ENCODE measurements at places on chromosomes 11 and 22.

GRCh38 chr11:123227763-123228495 lies 32.9 kb upstream of the CLMP start:
- DNase-seq = no peak

DNA sequence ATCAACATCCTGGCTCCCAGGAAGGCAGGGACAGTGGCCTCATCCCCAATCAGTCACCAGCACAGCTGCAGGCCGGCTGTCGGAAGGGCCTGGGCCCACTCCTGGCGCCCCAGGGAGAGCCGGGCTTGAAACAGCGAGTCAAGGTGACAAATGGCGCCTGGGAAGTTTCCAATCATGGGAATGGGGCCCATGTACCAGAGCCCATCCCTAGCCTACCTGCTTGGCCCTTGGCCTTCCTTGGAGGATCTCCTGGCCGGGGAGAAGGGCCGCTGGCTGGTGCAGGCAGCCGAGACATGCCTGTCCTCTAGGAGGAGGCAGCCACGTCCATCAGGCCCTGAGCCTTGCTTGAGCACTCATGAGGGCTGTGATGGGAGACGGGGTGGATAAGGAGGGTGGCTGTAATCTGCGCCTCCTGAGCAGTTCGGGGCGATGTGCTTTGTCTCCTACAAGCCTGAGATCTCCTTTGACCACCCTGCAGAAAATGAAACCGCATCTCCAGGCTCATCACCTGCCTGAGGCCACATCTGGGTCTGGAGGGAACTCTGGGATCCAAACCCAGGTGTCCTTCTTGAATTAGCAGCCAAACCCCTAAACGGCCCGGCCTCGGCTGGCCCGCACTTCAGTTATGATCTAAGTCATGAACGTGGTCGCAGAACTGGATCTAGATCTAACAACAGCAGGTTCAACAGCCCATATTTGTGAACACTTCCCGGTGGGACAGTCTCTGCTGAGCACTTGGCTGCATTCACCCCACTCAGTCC lies 862.0 kb downstream of the TBC1D22A start:
- DNase-seq = peak; percentile 50

DNA sequence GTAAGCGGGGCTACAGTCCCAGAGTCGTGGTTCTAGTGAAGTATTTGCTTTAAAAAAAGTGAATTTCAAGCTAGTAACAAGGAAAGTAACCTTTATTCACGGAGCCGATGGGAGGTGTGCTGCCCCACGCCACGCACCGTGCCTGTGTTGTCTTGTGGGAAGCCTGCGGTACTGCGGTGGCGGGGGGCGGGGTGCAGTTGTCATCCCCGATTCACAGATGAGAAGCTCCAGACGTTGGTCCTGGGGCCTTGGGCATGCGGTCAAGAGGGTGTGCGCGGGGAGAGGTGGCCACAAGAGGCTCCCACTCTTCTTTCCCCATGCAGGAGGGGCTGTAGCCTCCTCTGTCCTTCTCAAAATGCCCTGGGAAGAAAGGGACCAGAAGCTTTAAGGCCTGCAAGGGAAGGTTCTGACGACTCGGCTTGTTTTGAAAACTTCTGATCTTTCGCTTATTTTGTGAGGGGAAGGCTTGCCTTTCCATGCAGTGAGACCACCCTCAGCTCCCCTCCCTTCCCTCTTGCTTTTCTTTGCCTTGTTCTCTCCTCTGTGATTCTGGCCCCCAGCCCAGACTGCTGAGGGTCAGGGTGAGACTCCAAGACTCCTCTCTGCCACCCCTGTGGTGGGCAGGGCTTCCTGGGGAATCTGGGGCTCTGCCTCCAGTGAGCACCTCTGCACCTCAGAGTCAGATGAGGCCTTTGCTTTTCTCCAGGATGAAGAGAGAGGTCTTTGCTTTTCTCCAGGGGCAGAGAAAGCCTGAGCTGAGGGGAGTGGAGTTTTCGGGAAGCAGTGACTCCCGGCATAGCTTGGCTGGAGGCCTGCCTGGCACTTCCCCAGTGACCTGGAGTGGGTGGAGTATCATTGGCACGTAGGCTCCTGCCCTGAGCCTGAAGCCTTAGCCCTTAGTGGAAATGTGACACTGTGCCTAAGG lies 6.2 kb downstream of the GLB1L3 start:
- no peak for DNase-seq

GRCh38 chr11:2908130-2908529 lies 21.1 kb downstream of the PHLDA2 start:
- DNase-seq = no peak

DNA sequence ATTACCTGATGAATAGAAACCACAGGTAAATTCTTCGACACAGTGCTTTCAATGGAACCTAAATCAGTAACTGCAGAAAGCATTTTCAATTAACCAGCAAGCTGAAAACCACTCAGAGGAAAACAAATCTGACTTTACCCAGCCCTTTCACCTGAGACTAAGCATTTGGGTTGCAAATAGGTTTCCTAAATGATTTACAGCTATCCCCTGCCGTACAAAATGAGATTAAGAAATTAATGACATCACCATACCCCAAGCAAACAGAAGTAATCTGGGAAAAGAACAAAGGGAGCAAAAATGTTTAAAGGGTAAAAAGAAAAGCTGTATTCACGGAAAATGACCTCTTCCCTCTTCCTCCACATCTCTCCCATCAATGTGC lies 584 bp downstream of the NOX4 start:
- DNase-seq = no peak

DNA sequence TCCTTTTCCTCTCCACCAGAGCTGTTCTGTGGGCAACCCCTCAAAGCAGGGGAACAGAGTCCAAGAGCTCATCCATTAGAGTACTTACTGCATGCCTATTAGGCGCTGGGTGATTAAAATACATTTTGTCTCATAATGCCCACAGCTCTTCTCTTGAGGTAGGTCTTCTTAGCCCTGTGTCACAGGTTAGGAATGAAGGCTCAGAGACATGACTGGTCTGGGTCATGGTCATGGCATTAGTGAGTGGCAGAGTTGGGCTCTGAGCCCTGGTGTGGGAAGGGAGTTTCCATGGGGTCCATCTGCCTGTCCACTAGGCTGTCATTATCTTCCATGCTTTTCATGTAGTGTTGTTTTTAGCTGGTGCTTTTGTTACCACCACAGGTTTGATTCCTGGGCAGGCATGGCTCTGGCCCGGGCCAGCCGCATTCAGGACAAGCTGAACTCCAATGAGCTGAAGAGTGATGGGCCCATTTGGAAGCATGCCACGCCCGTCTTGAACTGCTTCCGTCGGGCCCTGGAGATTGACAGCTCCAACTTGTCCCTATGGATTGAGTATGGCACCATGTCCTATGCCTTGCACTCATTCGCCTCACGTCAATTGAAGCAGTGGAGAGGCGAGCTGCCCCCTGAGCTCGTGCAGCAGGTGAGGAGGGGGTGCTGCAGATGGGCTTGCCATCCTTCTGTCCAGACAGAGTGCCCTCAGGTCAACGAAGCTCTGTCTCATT lies 76.1 kb downstream of the CABIN1 start:
- DNase-seq = no peak

GRCh38 chr22:43220625-43221380 lies 33.9 kb upstream of the TTLL12 start:
- no peak for DNase-seq

DNA sequence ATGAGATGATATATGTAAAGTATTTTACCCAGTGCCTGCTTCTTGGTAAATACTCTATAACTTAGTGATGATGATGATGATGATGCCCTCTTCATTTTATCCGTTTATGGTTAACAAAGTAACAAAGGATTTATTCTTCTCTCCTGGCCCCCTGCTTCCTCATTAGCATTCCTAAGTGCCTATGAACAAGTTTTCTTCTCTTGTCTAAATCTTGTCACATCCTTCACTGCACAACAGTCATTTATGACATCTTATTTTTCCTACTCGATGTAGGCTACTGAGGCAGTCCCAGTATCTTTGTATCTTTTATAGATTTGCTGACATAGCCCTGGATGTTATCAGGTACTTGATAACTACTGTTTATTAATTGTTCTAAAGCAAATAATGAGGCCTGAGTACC lies 754.4 kb upstream of the ARHGAP42 start:
- no peak for DNase-seq

GRCh38 chr11:28697920-28698827 lies 590.0 kb downstream of the METTL15 start:
- DNase-seq = peak; percentile 70

GRCh38 chr11:92642177-92642931 lies 327.1 kb upstream of the MTNR1B start:
- DNase-seq = no peak

GRCh38 chr11:126113515-126113957 lies 50.9 kb upstream of the CDON start:
- DNase-seq = no peak

- DNase-seq = peak; percentile 95
These were observed at the start of gene DERL3 for GRCh38 chr22:23838681-23839468. Gene DERL3, minus strand, starts transcription at chr22:23839006. Its CDS starts 19 bp downstream, at chr22:23838987.

DNA sequence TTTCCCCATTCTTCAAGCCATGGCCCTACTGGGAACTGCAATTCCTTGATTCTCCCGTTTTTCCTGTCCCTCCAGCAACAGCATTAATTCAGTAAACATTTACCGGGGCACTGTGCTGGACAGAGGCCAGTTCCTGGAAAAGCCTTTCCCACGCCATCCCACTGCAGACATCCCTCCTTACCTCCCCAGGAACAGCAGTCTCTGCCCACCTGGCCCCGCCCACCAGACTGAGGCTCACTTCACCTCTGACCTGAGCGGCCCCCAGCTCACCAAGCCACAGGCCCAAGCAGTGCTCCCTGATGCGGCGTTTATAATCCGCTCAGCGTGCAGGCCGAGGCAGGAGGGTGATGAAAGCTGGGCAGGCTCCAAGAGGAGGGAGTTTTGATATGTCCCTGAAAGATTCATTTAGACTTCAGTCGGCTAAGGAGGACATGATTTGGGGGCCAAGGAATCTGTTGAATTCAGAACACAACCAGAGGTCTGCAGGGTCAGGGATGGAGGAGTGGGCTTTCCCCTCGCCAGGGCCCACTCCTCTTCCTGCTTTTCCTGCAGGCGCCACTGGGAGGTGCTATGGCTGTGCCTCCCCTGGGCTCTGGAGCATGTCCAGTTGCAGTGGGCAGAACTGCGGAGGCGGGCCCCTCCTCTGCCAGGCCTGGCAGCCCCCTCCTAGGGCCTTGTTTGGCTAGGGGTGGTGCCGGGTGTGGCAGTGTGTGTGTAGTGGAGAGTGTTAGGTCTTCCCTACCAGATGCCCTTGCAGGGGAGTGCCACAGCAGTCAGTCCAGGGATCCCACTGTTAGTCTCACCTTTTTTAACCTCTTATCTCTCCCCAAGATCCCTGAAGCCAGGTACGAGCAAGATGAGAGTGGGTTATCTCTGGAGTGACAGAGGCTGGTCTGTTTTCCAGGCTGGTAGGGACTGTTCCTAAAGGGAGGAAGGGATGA lies 1.4 kb upstream of the TAGLN start:
- no peak for DNase-seq

- no peak for DNase-seq
These were observed 111.8 kb downstream of the MSANTD4 start for GRCh38 chr11:105910095-105910715.

DNA sequence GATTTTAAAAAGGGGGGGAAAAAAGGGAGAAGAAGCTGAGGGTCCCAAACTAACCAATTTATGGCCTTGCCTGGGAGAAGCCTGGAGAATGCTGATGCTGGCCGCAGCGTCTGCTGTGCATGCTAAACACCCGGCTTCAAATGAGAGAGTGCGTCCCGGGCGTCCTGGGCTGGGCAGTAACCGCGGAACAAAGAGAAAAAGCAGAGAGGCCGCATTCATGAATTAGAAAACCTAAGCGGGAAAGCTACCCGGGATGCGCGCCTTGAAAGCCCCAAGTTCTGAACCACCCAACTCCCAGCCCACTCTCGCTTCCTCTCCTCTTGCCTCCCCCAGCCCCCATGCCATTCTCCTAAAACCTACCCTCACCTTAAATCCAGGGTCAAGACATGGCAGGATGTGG lies 6.5 kb downstream of the MN1 start:
- DNase-seq = no peak

DNA sequence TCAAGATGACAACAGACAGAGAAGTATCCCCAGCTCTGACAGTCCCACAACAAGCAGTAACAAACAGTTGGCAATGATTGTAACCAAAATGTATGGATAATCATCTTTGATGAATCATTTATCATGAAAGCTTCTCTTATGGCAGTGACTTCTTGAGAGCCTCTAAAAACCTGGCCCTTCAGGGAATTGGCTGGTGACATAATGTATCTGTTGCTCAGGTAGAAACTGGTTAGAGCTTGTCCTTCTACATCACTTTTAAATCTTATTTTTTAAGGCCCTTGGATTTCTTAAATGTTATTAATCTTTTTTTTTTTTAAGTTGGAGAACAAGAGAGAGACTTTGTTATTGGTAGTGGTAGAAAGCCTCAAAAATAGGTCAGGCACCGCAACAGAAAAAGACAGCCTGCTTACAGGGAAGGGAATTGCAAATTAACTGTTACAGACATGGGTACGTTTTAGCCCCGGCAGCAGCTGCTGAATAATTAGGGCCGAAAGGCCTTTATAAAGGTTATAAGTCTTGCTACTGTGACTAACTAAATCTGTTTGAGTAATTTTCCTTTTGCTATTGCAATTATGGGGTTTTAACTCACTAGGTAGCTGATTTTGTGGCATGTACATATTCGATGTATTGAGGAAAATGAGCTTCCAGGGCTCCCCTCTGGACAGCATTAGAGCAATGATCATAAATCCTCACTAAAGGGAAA lies 207.7 kb upstream of the LRRC4C start:
- no peak for DNase-seq

GRCh38 chr11:103875855-103876510 lies 160.5 kb upstream of the DDI1 start:
- DNase-seq = no peak

DNA sequence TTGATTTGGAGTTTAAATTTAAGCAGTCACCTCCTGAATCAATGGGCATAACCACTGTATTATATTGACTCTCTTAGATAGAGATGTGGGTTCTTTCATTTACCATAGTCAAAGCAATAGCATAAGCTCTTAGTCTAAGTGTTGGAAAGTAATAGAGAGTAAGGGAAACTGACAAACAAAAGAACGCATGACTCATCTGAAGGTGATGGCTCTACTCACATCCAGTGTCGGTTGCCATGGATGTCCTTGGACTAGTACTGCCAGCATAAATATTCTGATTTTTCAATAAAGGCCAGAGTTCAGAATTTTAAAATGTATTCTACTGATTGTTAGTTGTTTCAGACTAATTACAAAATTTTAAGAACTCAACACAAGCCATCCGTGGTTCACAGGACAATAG lies 444.9 kb upstream of the DDI1 start:
- DNase-seq = no peak

GRCh38 chr22:43298062-43298801 lies 44.9 kb downstream of the SCUBE1 start:
- DNase-seq = no peak

- DNase-seq = no peak
These were observed 29.8 kb downstream of the OR6Q1 start for GRCh38 chr11:58060535-58060934.

- no peak for DNase-seq
These were observed 9.9 kb downstream of the PISD start for GRCh38 chr22:31652088-31652487.

DNA sequence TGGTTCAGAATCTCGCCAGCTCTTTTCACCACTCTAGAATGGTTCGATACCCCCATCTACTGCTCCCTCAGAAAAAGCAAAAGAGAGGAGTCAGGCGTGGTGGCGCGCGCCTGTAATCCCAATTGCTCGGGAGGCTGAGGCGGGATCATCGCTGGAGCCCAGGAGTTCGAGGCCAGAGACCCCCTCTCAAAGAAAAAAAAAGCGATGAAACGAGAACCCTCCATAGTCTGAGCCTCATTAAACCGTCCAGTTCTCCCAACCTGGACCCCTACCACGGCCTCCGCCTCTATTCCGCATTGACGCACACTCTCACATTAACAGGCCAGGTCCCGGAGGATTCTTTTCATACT lies 439 bp downstream of the SPA17 start:
- DNase-seq = no peak

GRCh38 chr22:49566693-49567092 lies 261.0 kb downstream of the BRD1 start:
- DNase-seq = no peak

Measured in left forelimb (tissue), 1 donor.